ENCODE measurements at places on chromosomes 16 and 17.
A peak's percentile ranks its signal among the peaks of the same experiment; 100 is the strongest.

- DNase-seq: no peak
Observed at GRCh38 chr17:12310811-12311210, 290.1 kb downstream of the MAP2K4 start.

DNA sequence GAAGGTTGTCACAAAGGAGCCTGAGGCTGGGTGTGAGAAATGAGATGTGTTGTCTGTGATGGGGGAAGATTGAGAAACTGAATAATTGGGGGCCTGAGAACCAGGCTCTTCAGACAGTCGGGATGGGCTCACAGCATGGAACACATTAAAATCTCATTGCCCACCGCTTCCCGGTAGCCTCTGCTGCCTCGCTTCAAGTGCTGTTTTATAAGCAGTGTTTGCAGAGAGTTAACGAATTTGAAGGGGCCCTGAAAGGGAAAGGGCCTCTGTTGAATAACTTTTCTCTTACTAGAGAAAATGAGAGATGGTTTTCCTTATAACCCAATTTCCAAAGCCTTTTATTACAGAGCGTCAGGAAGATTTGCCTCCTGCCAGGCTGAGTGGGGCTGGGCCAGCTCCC lies 258.8 kb upstream of the ASIC2 start:
- DNase-seq: no peak

- DNase-seq: no peak
Observed at GRCh38 chr17:76688165-76688622, 22.6 kb downstream of the MXRA7 start.

- DNase-seq: no peak
Observed at GRCh38 chr17:71548540-71549190, 572.2 kb upstream of the SOX9 start.

GRCh38 chr16:25501530-25502255 lies 190.1 kb upstream of the HS3ST4 start:
- no peak for DNase-seq

DNA sequence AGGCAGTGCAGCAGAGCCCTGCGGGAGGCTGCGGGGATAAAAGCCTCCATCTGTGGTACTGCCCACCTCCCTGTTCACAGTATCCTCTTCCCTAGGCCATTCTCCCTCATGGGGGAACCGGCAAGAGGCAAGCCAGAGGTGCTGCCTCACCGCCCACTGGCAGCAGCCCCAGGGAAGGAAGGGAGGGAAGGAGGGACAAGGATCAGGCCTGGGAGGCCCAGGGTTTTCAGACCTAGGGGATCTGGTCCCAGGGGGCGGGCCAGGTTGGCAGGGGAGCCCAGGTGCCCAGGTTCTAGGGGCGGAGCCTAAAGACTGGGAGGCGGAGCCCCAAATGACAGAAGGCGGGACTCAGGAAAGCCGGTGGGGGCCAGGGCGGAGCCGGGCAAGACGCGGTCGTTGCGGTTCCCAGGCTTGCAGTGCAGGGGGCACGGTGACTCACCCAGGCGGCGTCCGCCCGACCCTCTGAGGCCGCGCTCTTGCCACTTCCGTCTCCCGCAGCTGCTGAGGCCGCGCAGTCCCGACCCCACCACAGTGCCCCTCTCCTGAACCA lies 3.0 kb upstream of the MTMR4 start:
- DNase-seq: no peak

DNA sequence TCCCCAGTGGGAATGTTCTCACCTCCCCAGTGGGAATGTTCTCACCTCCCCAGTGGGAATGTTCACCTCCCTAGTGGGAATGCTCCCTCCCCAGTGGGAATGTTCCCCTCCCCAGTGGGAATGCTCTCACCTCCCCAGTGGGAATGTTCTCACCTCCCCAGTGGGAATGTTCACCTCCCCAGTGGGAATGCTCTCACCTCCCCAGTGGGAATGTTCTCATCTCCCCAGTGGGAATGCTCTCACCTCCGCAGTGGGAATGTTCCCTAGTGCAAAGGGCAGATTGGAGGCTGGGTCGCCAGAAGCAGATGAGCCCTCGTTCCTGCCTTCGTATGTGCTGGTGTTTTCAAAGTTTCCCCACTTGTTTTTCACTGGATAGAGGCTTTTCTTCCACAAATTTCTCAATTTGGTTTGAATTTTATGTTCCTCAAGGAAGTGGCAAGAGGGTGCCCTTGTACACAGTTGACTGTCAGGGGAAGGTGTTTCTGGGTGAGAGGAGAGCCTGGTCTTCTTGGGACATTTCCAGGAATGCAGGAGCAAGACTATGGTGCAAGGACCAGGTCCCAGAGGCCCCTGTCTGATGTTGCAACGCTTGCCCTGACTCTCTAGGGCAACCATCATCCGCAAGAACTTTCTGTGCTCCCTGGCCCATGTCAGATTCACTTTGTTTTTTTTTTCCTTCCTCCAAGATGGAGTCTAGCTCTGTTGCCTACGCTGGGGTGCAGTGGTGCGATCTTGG lies 34.0 kb downstream of the TRARG1 start:
- DNase-seq: no peak

- no peak for DNase-seq
Observed at GRCh38 chr16:13554005-13554404, 365.9 kb upstream of the ERCC4 start.

GRCh38 chr17:65892912-65893377 lies 299.0 kb downstream of the CEP112 start:
- no peak for DNase-seq

GRCh38 chr17:65901394-65901793 lies 290.5 kb downstream of the CEP112 start:
- DNase-seq: no peak

DNA sequence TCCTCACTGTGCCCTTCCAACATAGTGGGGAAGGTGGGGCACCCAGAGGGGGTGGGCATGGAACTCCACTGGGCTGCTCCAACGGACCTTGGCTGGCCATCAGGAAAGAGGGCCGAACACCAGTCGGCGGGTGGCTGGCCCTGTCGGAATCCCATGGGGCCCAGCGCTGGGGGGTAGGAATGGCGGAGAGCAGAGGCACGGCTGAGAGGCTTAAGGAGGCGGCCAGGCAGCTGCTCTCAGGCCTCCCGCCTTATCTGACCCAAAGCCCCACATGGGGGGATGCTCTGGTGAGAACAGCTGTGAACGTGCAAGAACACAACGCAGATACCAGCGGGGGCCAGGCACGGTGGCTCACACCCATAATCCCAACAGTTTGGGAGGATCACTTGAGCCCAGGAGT lies 4.4 kb upstream of the MYO1C start:
- DNase-seq: no peak

GRCh38 chr17:1630662-1631061 lies 2.0 kb upstream of the SLC43A2 start:
- no peak for DNase-seq

- no peak for DNase-seq
Observed at GRCh38 chr16:10964891-10965326, 20.5 kb downstream of the CLEC16A start.

GRCh38 chr16:84820305-84820684 lies 510 bp downstream of the CRISPLD2 start:
- no peak for DNase-seq

DNA sequence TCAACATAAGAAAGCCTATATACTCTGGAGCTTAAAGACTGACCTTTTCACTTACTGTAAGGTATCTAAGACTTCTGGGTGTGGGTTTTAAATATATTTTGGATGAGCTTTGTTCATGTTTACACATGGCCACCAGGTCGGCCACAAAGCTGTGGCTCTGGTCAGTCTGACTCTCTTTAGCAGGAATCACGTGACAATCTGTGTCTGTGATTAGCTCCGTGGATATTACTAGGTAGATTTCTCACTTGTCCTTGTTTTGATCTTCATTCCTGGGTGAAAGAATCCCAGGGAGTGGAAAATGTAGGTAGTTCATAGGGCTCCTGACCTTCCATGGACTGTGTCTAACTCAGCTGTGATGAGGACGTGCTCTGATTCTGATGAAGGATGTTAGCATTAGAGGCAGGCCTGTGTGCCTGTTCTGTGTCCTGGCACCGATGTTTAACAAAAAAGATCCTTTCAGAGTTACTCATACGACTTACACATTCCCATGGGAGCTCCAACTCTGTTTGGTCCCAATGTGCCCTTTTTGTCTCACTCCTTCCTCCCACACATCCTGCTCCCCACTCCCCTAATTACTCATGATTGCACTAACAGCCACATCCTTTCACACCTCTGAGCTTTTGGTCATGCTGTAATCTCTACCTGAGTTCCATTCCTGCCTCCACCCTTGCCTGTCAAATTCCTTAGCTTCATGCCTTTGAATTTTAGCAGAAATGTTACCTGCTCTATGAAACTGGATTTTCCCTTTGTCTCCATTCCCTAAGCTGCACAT lies 425.1 kb downstream of the MAF start:
- DNase-seq: no peak

DNA sequence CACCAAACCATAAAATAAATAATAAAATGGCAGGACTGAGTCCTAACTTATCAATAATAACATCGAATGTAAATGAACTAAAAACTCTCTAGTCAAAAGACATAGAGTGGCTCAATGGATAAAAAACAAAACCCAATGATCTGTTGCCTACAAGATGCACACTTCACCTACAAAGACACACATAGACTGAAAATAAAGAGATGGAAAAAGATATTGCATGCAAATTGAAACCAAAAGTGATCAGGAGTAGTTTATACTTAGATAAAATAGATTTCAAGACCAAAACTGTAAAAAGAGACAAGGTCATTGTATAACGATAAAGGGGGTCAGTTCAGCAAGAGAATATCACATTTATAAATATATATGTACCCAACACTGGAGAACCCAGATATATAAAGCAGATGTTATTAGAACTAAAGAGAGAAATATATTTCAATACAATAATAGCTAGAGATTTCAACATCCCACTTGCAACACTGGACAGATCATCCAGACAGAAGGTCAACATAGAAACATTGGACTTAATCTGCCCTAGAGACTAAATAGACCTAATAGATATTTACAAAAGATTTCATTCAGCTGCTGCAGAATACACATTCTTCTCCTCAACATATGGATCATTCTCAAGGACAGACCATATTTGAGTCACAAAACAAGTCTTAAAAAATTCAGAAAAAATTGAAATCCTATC lies 29.8 kb downstream of the SLC47A2 start:
- no peak for DNase-seq

DNA sequence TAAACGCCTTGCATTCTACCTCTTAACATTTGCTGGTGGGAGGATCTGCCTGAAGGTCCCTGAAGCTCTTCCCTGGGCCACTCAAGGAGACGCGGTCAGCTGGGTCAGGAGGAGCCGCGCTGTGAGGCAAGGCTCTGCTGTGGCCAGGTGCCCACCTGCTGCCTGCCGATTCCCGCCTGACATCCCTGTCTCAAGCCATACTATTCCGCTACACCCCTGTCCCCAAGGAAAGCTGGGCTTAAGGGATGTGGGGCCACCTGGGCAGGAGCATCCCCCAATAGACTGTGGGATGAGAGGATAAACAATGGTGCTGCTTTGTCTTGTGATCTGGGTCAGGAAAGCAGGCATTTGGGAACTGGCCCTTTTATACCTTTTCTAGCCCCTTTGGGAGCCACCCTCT lies 5.1 kb downstream of the TPPP3 start:
- DNase-seq: no peak

GRCh38 chr16:24820522-24820921 lies 25.2 kb upstream of the SLC5A11 start:
- no peak for DNase-seq

DNA sequence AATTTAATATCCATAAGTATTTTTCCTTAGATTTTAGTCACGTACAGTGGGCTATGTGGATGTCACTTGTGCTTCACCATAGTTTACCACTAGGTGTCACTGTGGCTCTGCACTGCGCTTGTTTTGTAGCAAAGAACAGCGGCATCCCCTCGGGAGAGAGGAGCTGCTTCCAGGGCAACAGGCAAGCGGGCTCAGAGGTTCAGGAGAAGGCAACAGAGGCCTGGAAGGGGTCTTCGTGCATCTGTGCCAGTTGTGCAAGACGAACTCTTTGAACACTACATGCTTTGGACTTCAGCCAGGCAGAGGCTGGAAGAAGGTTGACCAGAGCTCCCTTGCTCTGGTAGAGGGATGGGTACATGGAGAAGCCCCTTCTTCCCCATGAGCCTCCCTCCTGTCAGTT lies 20.6 kb downstream of the CYB561 start:
- DNase-seq: peak; percentile 68

- peak; percentile 78 for DNase-seq
Observed at GRCh38 chr17:1783834-1784611, 22.2 kb downstream of the SERPINF1 start.

GRCh38 chr17:43220511-43221125 lies 7.8 kb downstream of the CCDC200 start:
- DNase-seq: no peak

DNA sequence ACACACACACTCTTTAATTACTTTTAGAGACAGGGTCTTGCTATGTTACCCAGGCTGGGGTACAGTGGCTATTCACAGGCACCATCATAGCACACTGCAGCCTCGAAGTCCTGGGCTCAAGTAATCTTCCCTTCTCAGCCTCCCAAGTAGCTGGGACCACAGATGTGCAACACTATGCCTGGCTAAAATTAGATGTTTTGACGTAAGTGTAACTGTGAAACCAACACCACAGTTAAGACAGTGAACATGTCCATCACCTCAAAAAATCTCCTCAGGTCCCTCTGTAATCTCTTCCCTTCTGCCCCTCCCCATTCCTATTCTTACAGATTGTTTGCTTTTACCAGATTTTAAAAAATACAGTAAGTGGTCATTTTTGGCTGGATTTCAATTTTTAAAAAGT lies 66.7 kb downstream of the RPGRIP1L start:
- DNase-seq: no peak

- DNase-seq: no peak
Observed at GRCh38 chr16:15856901-15857698, at the start of gene MYH11. TSS of gene MYH11 (minus strand) at chr16:15857028. CDS start at chr16:15838252, 18,776 bp downstream.

DNA sequence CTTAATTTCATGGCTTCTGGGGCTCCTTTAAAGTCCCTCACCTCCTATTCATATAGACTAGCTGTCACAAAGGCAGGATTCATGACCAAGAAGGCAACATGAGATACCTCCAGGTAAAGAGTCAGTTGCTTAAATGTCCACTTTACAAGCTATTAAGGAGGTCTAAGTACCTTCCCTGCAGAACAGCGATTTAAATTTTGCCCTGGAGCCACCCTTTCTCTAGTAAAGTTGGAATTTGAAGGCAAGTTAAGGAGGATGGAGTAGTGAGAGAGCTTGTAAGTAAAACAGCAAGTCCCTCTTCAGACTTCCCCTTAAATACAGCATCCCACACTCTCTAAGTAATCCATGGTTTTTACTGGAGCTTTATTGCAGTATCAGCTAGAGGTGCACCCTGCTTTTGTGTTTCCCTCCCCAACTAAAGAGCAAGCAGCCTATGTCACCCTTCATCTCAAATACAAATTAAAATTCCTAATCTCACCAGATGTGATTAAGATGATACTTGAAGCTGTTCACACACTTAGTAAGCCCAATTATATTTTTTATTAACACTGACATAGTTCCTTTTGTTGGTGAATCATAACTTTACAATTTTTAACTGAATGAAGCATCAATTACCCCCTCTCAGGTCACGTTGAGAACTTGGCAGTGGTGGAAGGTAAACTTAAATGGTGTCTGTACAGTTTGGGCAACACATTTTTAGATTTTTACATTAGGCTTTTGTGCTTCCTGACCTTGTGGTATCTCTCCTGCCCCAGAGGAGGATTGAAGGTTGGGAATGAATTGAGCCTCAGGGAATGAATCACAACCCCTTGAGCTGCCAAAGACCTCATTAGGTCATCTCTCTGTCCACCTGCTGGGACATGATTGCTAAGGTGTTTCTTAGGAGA lies 108.9 kb downstream of the TANGO6 start:
- DNase-seq: no peak

All from AG04450 (cell line).